Astrocyte of the hippocampus (primary cell): ENCODE measurements at places on chromosomes 7 and 10.

DNA sequence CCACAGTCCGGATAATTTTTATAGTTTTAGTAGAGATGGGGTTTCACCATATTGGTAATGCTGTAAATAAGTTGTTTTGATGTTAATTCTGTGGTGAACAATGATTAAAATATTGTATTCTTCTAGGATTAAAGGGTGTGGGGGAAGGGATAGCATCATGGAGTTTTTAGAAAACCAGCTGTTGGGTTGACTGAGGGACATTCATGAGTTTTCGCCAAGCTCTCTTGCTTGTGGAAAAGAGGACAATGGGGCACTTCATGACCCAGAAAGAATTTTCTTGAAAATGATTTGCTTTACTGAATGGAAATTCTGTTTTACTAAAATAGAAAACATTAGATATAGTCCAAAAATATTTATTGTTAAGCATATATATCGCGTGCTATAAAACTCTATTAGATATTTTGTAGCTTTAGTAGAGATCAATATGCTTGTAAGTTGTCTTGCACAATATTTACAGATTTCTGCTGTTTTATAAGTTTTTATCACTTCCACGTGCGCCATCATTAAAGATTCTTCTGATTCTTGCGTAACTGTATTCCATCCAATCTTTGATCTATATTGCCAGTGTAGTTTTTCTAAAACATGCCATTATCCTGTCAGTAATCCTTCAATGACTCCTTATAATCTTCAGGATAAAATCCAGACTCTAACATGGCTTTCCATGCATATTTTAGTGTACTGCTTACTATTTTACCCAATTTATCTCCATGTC lies 41.8 kb downstream of the LCOR start:
- no peak for DNase-seq

DNA sequence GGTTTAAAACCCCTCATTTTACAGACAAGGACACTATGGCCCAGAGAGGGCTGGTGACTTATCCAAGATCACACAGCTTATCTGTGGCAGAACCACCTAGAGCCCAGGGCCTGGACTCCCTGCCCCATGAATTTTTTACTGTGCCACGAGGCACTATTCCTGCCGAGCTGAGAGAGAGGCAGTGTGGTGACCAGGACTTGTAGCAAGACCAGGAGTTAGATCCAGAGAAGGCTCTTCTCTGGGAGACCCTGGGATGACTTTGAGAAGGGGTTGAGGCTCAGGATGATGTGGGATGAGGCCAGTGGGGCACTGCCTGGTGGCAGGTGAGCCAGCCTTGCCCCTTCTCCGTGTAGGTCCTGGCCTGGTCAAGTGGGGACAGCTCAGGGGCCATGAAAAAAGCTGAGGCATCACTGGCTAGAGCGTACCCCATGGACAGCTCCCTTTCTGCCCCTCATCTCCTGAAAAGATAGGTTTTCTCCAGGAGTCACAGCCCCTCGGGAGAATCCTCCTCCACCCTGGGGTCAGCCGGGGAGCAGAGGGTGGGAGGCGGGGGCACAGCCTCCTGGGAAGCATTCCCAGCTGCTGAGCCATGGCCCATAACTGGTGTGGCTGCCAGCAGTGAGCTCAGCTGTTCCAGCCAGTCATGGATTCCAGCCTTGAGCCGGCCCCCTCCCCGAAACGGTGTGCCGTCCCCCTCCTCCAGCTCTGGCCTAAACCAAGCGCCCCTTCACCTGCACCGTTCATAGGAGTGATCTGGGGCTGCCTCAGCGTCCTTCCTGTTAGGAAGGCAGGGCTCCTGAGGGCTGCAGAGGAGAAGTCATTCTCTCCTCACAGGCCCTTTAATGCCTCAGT lies 5.8 kb downstream of the FLNC start:
- DNase-seq, result peak; percentile 91

DNA sequence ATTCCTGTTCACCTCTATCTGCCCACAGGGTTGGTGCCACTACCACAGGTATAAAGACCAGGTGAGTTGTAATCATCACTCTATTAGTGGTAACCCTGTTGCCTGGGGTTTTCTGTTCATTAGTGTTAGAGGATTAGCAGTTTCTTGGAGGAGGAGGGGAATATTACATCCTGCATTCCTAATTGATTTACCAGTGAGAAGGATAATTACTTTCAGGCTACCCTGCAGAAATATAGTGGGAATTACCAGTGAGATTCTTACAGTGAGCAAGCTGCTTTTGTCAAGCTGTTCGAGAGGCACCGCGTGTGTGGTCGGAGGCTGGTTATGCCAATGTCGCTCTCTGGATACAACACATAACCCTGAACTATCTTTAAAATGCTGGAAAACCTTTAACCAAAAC lies 280.7 kb downstream of the SORCS3 start:
- DNase-seq, result no peak

GRCh38 chr7:151724250-151724915 lies 152.5 kb downstream of the PRKAG2 start:
- DNase-seq, result no peak

GRCh38 chr10:131272897-131273451 lies 38.5 kb downstream of the TCERG1L start:
- no peak for DNase-seq

GRCh38 chr7:2729031-2729892 lies 41.3 kb downstream of the AMZ1 start:
- no peak for DNase-seq
